Activated T-cell treated with anti-CD3 and anti-CD28 coated beads, Interleukin-2, amount 50 U/mL, for 72 hours (primary cell): ENCODE measurements at places on chromosomes 16 and 17. TPM values are rescaled to one million over a fixed set of nuclear protein-coding genes. Genes with fewer than 3 reads are reported as not detected.

DNA sequence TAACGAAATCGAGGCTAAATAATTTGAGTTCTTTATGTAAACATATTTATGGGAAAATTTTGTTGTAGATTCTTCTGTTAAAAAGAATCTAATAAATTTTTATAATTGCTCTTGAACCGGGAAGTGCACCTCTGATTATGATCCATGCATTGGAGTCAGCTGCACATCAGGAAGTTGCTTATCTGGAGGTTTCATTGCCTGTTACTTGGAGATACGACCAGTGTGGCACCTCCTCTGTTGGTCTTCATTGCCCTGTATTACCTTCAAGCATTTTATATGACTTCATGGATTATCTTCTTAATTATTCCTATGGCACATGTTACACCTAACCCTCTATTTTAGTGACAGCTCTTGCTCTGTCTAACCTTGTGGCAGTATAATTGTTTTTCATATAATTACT lies 312.6 kb upstream of the TBX2 start:
- no peak for DNase-seq

- no peak for DNase-seq
Measured at GRCh38 chr17:33234233-33234632, 58.9 kb downstream of the ASIC2 start.

GRCh38 chr17:12622726-12623125 lies 43.0 kb upstream of the MYOCD start:
- no peak for DNase-seq

- DNase-seq, result no peak
Measured at GRCh38 chr17:66799849-66800537, 34.9 kb upstream of the CACNG5 start.

DNA sequence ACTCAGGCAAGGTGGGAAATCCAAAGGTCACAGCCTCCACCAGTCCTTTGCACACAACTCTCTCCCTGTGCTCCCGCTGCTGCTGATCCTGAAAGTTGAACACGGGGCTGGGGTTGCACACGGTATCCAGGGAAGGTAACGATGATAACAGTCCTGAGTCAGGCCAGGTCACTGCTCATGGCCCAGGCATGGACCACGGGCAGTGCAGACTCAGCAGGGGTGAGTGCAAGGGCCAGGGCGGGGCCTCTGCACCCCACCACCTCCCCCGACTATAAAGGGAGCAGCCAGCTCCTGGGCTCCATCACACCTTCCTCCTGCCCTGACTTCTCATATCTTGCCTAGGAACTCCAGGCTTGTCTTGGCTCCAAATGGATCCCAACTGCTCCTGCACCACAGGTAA lies at the start of gene MT1B:
MT1B (plus strand) TSS at position 301 of the 400 bp plus-strand sequence; CDS start at position 369, 68 bp downstream.
- no peak for DNase-seq

GRCh38 chr17:59330053-59330942 lies 1.2 kb upstream of the YPEL2 start:
- DNase-seq, result no peak

- no peak for DNase-seq
Measured at GRCh38 chr17:62597920-62598319, 29.6 kb upstream of the MRC2 start.

DNA sequence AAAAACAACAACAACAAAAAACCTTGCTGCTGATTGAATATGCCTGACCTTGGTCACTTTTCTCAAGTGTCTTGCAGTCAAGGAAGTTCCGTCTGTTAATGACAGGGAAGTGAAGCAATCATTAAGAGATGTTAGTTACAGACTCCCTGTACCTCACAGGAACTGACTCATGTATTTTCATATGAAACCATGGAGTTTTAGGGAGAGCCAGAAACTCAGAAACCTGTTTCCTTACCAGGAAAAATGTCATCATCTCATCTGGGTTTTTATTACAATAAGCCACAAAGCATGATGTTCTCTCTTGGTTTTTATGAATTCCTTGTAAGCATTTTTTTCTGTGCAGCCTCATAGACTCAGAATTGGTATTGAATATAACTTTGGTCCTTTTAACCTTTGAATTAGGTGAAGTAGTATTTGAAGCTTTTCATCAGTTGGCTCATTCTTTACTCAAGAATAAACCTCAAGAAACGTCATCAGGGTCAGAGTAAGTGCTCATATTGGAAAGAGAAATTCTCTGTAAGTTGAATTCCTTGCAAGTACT lies 10.3 kb downstream of the LYRM1 start:
- no peak for DNase-seq

DNA sequence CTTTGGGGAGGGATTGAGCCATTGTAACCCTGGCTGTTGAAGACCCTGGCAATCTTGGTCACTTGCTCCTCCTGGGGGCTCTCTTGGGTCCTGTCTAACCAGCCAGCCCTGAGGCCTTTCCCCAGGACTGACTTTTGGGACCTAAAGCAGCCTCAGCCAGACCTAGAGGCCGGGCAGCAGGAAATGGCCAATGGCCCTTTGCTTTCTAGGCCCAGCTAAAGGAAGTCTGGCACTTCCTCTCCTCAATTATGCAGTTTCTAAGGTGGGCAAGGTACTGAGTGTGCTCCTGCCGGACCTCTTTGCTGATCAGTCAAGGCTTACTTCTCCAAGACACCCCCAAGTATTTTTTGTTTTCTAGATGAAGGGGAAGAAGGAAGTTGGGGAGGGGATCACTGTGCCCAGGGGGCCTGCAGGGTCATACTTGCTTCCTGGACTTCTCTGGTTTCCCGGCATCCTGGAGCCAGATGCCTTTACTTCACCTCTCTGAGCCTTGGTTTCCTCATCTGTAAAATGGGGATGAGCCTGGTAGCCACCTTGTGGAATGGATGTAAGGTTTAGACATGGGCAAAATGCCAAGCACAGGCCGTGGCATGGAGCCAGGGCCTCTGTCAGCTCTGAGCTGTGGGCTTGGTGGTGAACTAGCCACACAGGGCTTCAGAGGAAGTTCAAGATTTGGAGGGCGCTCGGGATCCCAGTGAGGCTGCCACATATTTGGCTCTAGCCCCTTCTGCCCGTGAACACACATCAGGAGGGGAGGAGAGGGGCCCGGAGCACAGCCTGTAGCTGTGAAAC lies 8.6 kb downstream of the CX3CL1 start:
- no peak for DNase-seq

DNA sequence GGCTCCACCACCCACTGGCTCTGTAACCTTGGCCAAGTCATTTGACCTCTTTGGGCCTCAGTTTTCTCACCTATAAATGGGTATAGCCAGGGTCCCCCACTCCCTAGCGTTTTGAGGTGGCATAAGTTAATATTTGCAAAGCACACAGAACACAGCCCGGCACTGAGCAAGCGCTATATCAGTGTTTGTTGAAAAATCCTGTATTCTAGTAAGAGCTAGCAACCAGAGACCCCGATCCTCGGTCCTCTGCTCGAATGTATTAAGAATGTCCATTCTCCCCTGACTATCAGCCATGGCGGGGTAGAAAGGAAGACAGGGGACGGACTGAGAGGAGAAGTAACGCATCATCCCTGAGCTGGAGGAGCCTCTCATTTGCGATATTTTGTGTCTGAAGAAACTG lies 131.2 kb downstream of the IRF8 start:
- DNase-seq, result no peak

DNA sequence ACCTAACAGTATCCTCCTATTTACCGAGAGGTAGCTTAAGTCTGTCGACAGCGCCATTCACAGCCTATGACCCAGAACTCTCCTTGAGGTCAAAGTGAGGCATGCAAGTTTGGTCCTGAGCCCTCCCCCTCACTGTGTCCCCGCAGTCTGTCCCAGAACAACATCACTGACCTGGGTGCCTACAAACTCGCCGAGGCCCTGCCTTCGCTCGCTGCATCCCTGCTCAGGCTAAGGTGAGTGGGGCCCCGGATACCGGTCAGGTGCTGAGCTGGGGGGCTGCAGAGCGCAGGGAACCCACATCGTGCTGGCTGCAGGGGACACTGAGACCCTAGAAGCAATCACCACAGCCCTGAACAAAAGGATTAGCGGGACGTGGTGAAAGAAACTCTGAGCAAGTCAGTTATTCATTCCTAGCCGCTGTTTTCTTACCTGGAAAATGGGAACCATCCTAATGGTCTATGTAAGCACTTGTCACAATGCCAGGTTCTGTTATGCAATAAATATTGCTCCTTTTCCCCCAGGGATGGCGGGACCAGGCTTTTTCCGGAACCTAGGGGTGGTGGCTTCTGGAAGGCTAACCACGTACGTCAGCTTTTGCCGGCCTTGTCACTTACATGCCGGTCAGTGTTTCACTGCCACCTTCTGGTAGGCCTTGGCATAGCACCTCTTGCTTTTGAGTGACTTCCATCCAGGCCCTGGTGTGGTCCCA lies 23.8 kb downstream of the DEXI start:
- peak; percentile 84 for DNase-seq

- no peak for DNase-seq
Measured at GRCh38 chr16:3755249-3755648, 37.9 kb upstream of the TRAP1 start.

DNA sequence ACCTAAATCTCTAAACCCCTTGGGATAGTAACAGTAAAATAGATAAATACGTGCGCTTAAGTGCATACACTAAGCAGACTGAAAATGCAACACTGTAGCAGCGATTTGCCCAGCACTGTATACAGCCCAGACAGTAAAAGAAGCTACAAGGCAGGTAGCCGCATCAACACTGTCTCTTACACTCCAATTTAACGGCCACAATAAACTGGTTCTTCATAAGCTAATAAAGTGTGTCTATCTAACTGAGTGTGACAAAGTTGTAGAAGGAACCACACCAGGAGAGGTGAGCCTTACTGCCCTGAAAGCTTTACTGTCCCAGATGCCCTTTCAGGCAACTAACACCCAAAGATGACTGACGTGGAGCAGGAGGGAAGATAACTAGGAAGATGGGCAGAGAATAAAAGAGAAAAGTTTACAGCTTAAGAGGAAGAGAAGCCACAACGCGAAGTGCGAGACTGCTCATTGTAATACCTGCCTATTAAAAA lies 847 bp downstream of the ZDHHC7 start:
- no peak for DNase-seq

- no peak for DNase-seq
Measured at GRCh38 chr17:60827943-60828342, 150.3 kb downstream of the BCAS3 start.

- DNase-seq, result peak; percentile 64
Measured at GRCh38 chr17:20116683-20117309, 107.6 kb downstream of the SPECC1 start.

DNA sequence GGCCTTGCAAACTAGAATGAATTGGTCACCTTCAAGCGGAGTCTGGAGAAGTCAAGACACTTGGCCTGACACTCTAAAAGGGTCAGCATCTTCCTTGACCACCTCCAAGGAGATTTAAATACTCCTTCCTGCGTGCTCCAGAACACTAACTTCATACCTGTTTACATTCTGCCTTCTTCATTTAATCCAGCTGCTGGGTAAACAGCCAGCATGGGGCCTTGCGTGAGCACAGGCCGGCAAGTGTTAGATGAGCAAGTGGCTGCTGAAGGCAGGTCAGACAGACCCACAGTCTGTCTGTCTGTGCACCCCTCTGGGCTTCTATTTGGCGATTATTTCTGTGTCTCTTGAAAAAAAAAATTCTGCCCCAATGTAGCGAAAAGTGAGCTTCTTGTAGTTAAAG lies 153.8 kb downstream of the MSI2 start:
- DNase-seq, result no peak

GRCh38 chr17:74680213-74680612 lies 32.5 kb downstream of the CD300LF start:
- no peak for DNase-seq

- DNase-seq, result no peak
Measured at GRCh38 chr16:86242244-86243122, 267.8 kb upstream of the FOXF1 start.

DNA sequence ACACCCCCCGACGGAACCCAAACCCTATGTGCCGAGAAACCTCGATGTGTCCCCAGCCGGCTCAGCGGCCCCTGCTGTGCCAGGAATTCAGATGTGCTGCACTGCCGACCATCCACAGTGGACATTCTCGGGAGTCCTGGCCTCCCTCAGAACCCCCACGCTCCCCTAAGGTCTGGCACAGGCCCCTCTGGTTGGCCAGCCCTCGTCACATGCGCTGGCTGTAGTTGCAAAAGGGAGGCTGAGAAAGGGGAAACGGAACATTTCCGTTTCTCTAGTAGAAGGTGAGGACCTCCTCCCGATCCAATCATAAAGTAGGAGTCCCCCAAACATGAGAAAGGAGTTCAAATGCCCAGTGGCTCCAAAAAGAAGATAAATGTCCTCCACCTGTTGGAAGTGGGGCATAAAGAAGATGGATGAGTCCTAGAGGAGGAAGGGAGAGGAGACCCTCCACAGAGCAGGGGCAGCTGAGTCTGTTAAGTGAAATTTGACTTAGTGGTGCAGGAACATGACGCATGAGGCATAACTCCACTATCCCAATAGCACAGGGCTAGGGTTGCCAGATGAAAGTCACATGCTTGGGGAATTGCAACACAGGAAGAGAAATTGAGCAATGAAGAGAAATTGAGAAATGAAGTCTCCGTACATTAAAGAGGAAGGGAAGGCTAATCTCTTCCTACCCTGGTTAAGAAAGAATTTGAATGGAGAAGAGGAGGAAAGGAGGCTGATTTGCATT lies 49.3 kb upstream of the WSB1 start:
- no peak for DNase-seq

- no peak for DNase-seq
Measured at GRCh38 chr17:50046179-50046578, 9.7 kb upstream of the ITGA3 start.

DNA sequence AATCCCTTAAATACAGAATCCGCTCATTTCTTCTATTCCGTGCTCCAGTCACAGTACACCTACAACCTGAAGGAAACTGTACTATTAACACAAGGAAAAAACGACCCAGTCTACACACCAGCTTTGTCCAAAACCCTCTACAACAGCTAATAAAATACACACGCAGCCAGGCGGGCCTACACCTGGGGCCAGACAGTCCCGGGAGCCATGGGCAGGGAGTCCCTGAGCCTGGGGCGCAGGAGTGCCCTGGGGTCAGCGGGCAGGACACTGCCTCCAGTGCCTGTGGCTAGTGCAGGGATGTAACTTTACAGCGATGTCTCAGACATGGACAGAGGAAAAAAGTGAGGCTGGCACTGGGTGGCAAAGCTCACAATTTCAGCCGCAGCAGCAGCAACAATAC lies 28.5 kb downstream of the GNPTG start:
- no peak for DNase-seq

DNA sequence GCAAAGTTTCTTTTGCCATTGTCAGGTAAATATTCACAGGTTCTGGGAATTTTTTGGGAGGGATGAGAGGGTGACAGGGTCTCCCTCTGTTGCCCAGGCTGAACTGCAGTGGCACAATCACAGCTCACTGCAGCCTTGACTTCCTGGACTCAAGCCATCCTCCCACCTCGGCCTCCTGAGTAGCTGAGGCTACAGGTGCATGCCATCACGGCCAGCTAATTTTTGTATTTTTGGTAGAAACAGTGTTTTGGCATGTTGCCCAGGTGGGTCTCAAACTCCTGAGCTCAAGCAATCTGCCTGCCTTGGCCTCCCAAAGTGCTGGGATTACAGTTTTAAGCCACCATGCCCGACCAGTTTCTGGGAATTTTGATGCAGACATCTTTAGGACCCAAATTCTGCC lies 53.0 kb downstream of the IQCK start:
- DNase-seq, result no peak

GRCh38 chr17:76391200-76391715 lies 6.8 kb downstream of the SPHK1 start:
- no peak for DNase-seq

- DNase-seq, result no peak
Measured at GRCh38 chr17:52178012-52178411, 19.5 kb upstream of the CA10 start.

The GCGR gene
- 0.17 TPM for total RNA-seq

The RPRML gene
- not detected for total RNA-seq

The CIBAR2 gene
- not detected for total RNA-seq

The SLC9A5 gene
- 7.6 TPM for total RNA-seq

The SHCBP1 gene
- total RNA-seq, result 36.5 TPM

The RAMP2 gene
- not detected for total RNA-seq

The B9D1 gene
- 4.3 TPM for total RNA-seq

The EVI2A gene
- 39.3 TPM for total RNA-seq

The SLC12A3 gene
- total RNA-seq, result not detected

The CDRT15L2 gene
- not detected for total RNA-seq

The ODAD4 gene
- 0.72 TPM for total RNA-seq
